ENCODE measurements at places on chromosomes 13 and 19. TPM values are rescaled to one million over a fixed set of nuclear protein-coding genes. Genes with fewer than 3 reads are reported as not detected.

- DNase-seq = no peak
These were observed at the start of gene FUT3 for GRCh38 chr19:5851302-5851701. FUT3 (minus strand) TSS chr19:5851449.

DNA sequence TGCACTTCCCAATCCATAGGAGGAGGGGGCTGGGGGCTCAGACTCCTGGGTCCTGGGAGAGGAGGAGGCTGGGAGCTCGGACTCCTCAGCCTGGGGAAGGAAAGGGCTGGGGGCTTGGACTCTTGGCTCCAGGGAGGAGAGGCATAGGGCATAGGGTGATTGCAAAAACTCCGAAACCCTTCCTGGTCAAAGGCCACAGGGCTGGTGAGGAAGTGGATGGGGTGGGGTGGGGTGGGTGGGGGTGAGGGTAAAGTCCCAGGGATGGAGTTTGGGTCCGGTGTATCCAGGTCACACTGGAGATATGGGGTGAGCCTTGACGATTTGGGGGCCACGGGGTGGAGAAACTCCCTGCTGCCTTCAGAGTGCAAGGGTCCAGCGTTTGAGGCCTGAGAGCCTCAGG lies 2.8 kb downstream of the MYH14 start:
- DNase-seq = no peak

DNA sequence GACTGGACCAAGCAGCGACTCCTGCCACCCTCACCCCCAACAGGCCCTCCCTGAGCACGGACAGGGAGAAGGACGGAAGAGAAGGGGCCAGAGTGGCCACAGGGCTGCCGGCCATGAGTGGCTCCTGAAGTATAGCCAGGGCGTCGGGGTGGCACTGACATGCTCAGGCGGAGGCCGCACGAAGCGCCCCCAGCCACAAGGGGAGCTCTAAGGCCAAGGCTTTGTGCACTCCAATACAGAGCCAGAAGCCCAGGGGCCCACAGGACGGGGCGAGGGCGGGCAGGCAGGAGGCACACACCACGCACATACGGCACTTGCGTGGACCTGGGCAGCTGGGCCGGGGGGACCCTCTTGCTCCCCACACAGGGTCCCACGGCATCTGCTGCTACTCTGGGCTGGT lies 52.0 kb downstream of the KLF2 start:
- DNase-seq = no peak

- peak; percentile 49 for DNase-seq
These were observed 467.2 kb downstream of the ITGBL1 start for GRCh38 chr13:101919541-101920181.

- no peak for DNase-seq
These were observed 29.8 kb downstream of the DGKH start for GRCh38 chr13:42078128-42078808.

GRCh38 chr19:18205200-18205892 lies 1.5 kb upstream of the RAB3A start:
- peak; percentile 22 for DNase-seq

DNA sequence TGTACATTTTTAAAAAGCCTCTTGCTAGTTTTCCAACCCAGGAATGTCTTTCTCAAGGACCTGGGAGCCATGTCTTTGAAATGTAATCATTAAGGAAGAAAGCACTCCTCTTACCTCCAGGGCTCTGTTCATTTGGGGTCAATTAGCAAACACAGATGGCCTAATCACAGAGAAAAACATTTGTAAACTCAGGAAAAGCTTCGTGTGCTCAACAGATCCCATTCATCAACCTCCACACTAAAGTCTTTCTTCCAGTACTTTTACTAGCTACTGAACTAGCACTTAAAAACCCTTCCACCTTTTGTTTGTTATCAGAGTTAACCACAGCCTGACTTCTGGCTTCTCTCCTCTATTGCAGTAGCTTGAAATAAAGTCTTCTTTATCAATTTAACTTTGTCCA lies 441.4 kb downstream of the PCDH20 start:
- DNase-seq = no peak

GRCh38 chr13:61162636-61163035 lies 253.0 kb downstream of the PCDH20 start:
- peak; percentile 63 for DNase-seq

- DNase-seq = no peak
These were observed 850 bp downstream of the DYRK1B start for GRCh38 chr19:39833160-39833463.

DNA sequence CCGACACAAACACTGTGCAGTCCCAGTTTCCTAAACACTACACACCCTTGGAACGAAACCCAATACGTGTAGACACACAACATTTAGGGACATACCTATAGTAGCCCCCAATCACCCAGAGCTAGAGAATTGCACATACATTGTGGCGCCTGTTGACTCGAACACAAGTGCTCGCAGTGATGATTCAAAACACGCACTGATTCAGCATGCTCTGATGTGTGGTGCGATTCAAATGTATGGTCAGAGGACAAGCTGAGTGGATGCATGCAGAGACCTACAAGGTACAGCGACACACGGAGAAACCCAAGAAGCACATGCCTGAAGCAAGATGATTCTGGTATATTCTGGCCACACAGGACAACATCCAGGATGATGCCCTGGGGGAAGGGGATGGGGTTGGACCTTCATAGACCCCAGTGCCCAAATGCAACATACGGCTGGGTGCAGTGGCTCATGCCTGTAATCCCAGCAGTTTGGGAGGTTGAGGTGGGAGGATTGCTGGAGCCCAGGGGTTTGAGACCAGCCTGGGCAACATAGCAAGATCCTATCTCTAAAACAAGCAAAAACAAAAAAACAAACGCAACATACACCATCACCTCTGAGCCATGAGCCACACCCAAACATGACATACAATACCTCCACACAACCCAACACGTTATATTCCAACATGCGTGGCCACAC lies 997 bp upstream of the KCNN4 start:
- no peak for DNase-seq

DNA sequence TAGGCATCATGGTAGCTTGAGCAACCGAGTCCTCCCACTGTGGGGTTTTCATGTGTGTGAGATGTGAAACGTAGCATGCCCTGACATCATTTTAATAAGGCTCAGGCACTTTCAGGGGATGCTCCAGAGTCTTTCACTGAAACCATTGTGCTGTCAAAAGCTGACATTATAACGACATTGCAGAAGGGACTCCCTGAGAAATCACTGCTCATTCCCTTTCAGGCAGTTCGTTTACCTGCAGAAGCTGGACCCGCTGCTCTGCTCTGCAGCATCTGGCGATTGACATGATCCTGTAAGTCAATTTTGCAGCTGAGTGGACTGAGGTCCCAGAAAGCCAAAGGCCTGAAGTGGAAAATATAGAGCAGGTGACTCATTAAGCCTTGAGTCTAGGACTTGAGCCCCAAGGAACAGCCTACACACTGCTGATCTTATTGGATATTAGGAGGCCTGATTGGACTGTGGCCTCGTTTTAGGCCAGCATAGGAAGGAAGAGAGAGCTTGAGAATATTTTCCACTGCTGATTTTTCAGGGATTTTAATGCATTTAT lies 54.0 kb upstream of the CNMD start:
- no peak for DNase-seq

GRCh38 chr19:57171551-57172081 lies 4.3 kb upstream of the DUXA start:
- no peak for DNase-seq

DNA sequence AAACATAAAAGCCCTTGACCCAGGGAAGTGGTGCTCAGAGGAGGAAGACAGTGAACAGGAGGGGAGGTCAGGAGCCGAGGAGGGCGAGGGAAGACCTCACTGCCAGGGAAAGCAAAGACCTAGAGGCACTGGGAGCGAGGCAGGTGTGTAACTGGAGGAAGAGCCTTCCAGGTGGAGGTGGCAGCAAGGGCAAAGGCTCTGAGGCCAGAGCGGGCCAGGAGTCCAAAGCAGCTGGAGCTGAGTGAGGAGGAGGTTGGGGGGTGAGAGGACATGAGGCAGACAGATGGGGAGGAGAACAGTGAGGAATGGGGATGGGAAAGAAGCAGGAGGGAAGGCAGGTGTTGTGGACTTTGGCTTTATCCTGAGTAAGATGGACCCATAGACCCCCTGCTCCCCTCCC lies 3.7 kb downstream of the UPK1A start:
- DNase-seq = no peak

- DNase-seq = no peak
These were observed 512 bp upstream of the REX1BD start for GRCh38 chr19:18587962-18588610.

DNA sequence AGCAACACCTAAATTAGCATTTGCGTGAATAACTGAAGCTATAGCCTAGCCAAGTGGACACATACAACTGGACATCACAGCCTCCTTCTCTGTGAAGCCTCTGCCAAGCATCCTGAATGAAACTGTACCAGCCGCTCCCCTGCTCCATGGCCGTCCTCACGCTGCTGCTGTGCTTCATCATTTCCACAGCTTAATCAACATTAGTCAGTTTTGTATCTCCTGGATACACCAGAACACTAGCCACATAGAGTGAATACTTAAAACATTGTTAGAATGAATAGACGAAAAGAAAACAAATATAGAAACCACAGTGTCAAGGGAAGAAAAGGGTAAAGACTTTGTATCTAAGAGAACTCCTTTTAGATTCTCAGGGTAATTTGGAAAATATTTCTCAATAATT lies 1526.9 kb downstream of the EFNB2 start:
- DNase-seq = no peak

GRCh38 chr13:77519808-77520207 lies 15.7 kb upstream of the SCEL start:
- DNase-seq = peak; percentile 77

DNA sequence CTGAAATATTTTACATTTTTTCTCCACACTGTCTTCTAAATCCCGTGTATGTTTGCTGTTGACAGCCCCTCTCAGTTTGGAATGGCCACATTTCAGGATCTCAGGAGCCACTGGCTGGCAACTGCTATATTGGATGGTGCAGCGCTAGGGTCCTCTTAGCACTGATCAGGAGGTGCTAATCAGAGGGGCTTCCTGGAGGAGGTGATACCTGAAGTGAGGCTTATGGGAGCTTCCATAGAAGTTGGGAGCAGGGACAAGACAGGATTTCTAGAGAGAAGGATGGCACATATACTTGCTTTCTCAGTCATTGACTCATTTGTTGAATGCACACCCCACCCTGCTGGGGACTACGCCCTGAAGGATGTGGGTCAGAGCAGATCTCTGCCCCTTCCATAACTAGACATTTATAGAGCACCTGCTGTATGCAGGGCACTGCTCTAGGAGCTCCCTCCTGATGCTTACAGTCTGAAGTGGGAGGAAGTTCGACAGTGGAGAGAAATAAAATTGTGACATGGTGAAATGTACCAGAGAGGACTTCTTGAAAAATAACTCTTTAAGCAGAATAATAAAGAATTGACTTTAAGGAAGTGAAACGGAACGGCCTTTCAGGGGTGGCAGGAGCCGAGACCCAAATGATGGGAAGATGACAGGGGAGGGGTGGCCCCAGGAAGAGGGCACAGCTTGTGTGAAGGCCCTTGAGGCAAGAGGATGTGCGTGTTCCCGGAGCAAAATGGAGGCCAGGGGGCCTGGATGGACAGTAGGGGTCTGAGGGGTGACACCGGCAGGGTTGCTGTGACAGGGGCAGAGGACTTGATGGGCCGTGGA lies 13.1 kb downstream of the AP2A1 start:
- DNase-seq = no peak

DNA sequence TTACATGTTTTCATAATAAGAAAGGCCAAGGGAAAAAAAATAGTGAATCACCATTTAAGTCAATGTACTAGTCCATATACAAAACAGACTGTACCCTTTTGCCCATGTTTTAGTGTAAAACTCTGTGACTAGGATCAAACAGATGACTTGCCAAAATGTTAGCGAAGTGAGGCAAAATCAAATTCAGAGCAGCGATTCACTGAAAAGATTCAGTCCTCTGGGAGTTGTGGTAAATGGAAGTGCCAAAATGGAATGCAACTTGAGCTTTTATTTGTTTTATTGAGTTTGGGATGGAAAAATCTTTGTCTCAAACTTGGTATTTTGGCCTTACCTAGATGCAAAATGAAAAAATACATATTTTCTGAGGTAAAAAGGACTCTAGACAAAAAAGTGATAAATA lies 9.1 kb downstream of the CDADC1 start:
- DNase-seq = no peak

DNA sequence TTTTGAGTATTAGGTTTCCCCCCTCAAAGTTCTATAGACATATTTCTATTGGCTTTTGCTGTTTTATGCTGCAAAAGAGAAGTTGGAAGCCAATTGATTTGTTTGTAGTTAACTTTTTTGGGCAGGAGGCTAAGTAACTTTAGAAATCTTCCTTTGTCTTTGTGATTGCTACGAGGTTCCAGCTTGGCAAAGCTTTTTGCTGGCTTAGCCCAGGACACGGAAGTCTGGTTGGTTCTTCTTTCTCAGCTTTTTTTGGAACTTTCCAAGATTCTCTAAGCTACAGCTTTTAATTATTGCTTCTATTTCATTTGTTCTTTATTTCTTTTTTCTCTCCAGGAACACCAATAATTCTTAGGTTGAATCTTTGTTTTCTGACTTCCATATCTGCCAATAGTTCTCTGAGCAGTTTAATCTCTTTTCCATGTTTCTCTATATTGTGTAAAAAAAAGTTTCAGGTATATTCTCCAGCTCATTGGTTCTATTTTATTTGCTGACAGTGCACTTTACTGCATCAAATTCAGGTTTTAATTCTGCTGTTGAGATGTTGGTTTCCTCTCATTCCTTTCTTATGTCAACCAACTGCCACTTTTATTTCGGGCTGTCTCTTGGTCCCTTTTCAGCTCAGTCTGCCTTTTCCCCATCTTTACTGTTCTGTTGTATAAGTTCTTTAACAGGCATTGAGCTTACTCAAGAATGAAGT lies 27.8 kb downstream of the MBNL2 start:
- DNase-seq = no peak

GRCh38 chr13:90926459-90926858 lies 421.0 kb upstream of the MIR17HG start:
- DNase-seq = no peak

- DNase-seq = no peak
These were observed 217.2 kb downstream of the LACC1 start for GRCh38 chr13:44096901-44097300.

DNA sequence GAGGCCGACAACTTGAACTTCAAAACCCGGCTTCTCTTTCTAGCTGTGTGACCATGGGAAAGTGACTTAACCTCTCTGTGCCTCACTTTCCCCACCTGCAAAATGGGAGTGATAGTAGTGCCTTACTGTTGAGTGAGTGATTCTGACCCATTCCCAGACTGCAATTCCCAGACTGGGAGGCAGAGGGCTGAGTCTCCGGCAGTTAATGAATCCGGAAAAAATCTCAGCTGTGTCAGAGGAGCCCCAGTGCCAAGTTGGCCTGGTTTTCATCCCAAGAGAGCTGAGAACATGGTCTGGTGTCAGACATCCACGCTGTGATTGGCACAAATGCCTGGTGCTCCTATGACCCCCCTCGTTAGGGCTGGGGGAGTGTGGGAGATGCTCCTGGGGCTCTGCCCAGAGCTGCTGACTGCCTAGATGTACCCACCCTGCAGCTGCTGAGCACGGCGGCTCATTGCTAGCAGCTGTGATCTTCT lies 50.0 kb downstream of the PIN1 start:
- DNase-seq = no peak

Gene NPAS1
- not detected for total RNA-seq

Gene INSL3
- not detected for total RNA-seq

Gene C19orf67
- total RNA-seq = not detected

Gene IL27RA
- 22.6 TPM for total RNA-seq

Gene ACP7
- 6.4 TPM for total RNA-seq
